ENCODE measurements at places on chromosomes 6 and 20.

- peak; percentile 38 for DNase-seq
Measured at GRCh38 chr6:121849477-121849876, 414.0 kb downstream of the GJA1 start.

DNA sequence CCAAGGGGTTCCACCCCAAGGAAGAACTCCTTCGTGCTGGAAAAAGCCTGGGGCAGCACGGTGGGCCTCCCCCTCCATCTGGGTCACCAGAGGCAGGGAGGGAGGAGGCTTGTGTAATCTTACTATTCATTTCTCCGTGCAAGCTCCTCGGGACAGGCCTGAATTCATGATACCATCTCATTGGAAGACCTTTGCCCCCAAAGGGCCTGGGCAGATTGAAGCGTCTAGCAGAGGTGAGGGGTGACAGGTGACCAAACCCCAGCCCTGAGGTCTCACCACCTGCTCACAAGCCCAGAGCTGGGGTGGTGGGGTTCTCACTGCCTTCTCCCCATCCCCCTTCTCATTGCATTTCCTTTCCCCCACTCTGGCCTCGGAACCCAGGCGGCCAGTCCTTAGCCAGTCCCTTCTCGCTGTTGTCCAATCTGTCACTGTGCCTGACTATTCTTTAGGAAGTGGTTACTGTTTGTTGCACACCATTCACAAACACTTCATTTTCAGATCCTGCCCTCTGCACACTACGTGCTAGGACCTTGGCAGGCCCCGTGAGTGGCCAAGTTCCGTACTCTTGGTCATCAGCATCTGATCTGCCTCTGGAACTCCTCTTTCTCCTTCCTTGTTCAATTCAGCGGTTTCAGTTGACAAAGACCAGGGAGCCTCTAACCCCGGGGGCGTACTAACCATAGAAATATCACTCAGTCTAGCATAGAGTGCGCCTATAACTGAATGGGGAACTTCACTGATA is 137.1 kb downstream of the LY86 start:
- peak; percentile 58 for DNase-seq

GRCh38 chr6:95423331-95423730 is 154.0 kb upstream of the MANEA start:
- DNase-seq: no peak

DNA sequence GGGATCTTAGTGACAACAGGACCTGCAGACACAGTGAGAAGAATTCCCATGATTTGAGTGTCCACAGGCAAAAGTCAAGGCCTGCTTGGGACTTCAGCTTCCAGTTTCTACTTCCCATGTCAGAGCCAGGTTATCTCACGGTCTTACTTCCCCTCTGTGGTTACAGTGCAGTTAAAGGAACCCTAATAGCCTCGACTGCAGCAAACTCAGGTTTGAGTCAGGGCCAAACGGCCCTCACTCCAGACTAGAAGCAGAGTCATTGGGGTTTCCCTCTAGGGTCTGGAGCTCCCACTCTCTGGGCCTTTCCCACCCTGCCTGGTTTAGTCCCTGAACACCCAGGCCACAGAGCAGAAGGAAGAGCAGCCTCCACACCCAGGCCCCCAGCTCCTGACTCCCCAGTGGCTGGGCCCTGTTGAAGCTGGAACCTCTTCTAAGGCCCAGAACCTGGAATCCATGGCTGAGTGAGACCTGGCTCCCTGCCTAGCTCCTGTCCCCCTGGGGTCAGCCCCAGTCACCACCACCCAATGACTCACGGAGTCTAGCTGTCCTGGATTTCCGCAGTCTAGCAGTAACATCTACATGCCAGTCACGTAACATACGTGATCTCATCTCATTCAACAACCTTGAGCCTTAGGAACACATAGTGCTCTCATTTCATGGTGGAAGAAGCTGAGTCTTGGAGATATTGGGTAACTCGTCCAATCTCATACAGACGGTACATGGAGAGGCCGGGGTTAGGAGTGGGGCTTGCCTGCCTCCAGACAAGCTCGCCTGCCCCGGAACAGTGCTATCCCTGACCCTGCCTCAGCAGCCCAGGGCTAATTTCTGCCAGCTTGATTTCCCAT is 9.2 kb upstream of the GHRH start:
- DNase-seq: peak; percentile 87

DNA sequence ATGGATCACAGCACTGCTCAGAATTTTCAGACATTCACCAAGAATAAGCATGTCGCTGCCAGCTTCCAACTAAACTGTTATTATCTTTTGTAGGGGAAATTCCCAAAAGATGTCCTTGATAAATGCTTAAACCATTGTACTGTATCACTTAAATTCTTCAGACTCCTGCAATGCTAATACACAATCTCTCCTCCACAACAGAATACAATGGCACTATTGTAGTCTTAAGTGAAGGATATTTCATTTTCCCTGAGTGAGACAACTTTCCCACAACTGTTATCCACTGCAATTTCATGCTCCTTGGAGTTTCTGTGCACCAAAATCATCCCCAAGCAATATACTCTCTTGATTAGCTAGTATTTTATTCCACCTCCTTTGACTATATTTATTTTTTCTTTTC is 189.7 kb downstream of the COL9A1 start:
- no peak for DNase-seq

DNA sequence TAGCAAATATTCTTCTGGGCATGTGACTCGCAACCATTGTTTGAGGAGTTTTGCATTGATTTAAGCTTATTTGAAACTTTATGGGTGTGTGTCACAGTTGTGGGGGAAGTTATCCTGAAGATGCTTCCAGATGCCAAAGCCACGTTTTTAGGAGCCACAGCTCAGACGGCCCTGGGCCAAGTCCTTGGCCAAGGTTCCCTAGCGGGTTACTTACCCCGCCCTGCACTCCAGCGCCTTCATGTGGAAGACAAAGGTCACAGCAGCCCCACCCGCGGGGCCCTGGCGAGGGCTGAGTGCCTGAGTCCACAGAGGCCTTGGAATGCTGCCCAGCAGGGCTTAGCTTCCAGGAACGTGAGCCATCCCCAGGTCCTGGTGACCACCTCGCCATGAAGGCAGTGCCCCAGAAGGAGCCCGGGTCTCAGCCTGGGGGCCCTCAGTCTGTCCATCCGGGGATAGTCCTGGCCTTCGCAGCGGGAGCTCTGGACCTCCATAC is 308.3 kb downstream of the CDH4 start:
- no peak for DNase-seq

GRCh38 chr6:167529444-167530335 is 204.8 kb downstream of the TTLL2 start:
- DNase-seq: no peak

GRCh38 chr6:43838276-43839036 is 68.4 kb downstream of the VEGFA start:
- DNase-seq: peak; percentile 57

DNA sequence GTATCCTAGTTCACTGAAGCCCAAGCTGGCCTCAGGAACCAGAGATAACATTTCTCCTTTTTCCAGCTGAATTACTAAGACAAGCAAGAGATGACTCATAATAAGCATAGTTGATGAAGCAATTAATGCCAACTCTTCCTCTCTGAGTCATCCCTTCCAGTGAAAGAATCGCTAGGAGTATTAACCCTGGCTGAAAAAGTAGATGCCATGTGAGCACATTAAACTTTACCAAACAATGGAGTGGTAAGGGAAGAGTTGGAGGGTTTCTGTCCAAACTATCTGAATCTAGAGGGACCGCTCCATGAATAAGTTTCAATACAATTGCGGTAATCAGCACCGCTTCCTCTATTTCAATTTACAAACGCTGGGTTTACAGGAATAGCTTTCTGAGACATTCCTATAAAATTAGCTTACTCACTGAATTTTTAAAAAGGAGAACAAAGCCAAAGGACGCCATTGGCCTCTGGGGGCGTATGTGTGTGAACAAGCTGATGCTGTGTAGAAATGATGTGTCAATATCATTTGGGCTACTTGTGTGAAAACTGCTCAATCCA is 48.3 kb downstream of the ATXN1 start:
- peak; percentile 94 for DNase-seq

DNA sequence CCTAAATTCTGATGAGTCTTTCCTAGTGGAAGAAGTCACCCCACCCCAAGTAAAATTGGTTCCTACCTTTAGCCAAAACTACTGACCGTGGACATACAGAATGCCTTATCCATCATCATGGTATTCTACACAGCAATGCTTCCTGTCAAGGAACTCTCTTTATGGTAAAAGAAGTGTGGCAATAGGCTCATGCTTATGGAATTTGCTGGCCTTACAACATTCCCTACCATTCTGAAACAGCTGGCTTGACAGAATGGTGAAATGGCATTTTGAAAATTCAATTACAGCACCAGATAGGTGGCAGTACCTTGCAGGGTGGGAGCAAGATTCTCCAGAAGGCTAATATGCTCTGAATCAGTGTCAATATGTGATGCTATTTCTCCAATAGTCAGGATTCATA is 41.8 kb upstream of the BACH2 start:
- DNase-seq: no peak

GRCh38 chr6:156919814-156920369 is 142.7 kb downstream of the ARID1B start:
- DNase-seq: no peak

DNA sequence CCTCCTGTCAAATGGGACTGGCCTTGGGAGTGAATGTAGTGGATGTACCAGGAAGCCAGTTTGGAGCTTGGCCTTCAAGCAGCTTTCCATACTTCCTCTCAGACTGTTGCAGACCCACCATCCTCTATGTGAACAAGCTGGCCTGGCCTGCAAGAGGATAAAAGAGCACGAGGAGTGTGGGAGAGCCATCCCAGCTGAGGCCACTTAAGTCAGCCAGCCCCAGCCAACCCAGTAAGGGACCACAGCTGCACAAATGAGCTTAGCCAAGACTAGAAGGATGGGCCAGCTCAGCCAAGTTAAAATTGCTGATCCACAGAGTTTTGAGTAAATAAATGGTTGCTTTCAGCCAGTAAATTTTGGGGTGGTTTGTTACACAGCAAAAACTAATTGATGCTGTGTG is 156.9 kb upstream of the SOX4 start:
- DNase-seq: no peak

DNA sequence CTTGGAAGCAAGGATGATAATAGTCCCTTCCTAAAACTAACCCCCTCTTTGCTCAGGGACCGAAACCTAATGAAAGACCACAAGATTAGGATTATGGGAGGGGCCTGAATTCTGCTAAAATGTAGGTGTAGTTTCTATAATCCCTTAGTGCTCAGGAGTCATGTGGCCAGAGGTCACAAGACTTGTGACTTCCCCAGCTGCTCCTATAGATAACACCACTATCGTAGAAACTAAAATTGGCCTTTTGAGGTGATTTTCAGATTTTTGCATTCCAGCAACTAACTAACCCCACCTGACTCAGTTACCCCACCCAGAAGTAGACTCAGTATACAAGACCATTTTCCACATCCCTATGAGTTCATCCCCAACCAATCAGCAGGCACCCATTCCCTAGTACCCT is 42.1 kb downstream of the MDN1 start:
- DNase-seq: no peak

DNA sequence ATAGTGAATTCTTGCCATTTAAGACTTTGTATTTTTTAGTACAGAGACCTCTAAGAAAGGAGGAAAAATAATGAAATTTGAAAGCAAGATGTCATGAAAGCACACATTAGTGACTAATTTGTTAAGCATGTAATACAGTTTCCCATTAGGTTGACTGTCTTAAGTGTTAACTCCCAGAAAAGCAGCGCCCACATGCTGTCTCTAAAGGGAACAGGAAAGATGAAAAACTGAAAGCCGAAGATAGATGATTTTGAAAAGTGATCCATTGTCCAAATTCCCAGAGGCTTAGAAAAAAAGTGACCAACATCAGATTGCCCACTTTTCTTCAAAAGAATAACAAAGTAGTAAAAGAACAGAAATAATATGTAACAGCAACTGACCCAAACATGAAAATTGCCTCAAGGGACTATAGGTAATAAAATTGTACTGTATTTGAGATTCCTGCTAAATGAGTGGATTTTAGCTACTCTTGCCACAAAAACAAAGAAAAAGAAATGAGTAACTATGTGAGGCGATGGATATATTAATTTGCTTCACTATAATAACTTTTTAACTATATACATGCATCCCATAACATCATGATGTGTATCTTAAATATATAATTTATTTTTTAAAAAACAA is 83.2 kb upstream of the OGFRL1 start:
- DNase-seq: no peak

- DNase-seq: peak; percentile 67
Measured at GRCh38 chr6:138440758-138441357, 36.8 kb downstream of the HEBP2 start.

- DNase-seq: no peak
Measured at GRCh38 chr6:51167468-51167867, 348.8 kb downstream of the TFAP2B start.

DNA sequence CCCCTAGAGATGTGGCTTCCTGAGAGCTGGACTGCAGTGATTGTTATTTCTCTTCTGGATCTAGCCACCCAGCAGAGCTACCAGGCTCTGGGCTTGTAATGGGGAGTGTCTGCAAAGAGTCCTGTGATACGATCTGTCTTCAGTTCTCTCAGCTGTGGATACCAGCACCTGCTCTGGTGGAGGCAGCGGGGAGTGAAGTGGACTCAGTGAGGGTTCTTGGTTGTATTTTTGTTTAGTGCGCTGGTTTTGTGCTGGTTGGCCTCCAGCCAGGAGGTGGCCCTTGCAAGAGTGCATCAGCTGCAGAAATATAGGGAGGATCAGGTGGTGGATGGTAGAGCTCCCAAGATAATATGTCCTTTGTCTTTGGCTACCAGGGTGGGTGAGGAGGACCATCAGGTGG is 33.7 kb downstream of the PAX1 start:
- DNase-seq: no peak

DNA sequence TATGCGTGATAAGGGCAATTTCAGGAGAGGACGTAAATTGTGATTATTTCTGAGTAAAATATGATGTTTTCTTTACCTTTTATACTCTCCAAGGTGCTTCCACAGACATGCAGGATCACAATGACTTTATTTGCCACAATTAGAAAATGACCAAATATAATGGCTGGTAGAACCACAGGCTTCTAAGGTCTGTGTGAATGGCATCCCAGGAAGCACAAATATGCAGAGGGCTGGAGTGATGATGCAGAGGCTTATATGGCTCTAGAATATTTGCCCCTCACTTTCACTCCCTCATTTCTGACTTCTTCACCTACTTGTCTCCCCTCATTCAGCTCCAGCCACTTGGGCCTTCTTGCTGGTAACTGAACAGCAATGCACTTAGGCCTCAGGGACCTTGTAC is 502.1 kb upstream of the MAP3K7 start:
- DNase-seq: no peak

- no peak for DNase-seq
Measured at GRCh38 chr20:47262365-47263013, 94.0 kb downstream of the ZMYND8 start.
